Activated naive CD8-positive, alpha-beta T cell treated with anti-CD3 and anti-CD28 coated beads, Interleukin-2, amount 50 U/mL, for 24 hours (primary cell): ENCODE measurements at places on chromosomes 16 and 17.

GRCh38 chr16:53142823-53143568, 88.2 kb downstream of the CHD9 start:
- DNase-seq, result no peak

DNA sequence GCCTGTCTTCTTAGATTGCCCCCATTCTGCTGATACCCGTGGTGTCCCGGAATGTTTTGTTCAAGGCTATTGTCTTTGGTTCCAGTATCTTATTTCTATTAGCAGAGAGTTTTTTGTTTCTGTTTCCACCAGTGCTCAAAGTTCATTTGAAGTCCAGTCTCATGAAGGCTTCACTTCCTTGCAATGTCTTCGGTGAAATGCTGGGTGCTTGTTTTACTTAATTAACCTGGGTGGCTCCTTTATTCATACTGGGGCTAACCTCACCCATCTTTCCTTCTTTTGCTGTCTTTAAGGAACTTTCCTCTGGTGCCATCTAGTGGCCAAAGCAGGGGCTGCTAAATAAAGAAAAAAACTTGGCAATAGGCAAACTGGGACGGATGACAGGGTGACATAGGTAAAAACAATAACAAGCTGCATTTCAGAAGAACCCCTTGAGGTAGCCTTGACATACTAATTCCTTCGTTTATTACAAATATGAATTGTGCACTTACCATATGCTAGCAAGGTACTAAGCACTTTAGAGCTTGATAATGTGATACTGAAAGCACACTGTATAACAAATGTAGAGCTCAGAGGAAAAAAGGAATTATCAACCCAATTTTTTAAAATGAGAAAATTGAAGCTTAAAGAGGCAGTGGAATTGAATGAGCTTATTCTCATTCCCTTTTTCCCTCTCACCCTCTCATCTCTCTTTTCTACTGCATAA, 2.8 kb upstream of the SMIM36 start:
- DNase-seq, result peak; percentile 75

DNA sequence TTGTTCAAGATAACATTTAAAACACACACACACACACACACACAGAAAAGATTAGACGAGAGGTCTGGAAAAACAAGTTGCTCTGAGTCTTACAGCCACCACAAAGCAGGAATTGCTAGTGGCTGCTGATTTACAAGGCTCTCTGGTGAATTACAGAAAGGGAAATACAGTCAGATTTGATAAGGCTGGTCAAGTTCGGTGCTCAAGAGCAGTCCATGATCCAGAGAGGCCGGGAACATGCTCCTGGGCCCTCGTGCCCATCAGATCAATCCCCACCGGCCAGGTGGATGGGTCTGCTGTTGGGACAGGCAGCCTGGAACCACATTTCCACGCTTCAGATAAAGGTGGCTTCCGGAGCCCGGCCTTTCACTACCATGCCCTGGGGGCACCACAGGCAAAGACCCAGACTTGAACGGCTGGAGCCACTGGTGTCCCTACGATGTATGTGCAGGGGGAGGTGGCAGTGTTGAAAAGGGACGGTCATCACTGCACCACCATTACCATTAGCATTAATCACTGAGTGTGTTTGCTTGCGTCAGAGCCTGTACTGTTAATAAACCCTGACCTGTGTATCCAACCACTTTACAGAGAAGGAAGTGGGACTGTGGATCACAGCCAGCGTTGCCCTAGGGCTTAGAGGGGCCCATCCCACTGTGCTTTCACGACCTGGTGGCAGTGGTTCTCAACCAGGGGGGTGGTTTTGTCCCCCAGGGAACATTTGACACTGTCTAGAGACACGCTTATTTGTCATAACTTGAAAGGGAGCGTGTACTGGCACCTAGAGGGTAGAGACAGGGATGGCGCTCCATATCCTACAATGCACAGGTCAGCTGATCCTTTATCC, 95.1 kb downstream of the XYLT1 start:
- no peak for DNase-seq

- no peak for DNase-seq
These were observed 108.1 kb downstream of the SNX11 start for GRCh38 chr17:48215583-48216139.

- DNase-seq, result peak; percentile 13
These were observed 41.1 kb downstream of the AHSP start for GRCh38 chr16:31568577-31569359.

DNA sequence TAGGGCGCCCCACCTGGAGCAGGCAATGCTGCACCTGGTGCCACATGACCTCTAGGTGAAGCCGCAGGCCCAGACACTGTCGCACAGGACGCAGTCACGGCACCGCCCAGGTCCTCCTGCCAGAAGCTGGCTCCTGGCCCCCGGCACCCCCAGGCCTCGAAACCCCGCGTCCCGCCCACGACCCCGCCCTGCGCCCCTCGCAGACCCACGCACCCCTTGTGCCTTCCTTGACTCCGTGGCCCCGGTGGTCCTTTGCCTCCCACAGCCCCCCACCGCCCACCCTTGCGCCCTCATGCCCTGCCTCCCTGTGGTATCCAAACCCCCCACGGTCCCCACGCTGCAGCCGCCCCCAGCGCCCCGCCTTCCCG, 6.3 kb upstream of the C1QTNF8 start:
- DNase-seq, result no peak

DNA sequence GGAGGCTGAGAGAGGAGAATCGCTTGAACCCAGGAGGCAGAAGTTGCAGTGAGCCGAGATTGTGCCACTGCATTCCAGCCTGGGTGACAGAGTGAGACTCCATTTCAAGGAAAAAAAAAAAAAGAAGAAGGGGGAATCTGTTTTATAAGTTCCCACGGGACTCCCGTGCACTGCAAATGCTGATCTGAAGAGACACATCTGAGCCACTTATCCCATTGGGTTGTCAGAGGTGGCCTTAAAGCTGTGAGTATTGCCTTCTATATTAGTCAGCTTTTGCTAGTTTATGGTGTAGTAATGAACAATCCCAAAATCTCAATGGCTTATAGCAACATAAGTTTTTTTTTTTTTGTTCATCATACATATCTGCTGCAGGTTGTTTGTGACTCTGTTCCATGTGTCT, 82.8 kb downstream of the MRM1 start:
- no peak for DNase-seq

DNA sequence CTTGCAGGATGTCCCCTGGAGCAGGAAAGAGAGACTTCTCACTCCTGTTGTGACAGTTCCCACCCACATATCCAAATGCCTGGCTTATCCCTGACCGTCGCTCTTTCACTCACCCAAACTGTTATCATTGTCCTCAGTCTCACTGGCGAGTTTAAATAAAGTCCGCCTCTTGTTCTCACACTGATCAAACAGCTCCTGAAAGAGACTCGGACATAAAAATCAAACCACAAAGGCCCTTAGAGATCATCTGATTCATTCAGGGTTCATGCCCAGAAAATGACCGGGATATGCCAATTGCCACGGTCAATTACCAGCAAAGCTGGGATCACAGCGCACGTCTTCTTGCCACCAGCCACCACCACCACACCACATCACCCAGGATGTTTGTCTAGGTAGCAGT, 19.9 kb downstream of the GGA3 start:
- no peak for DNase-seq

GRCh38 chr17:75908201-75908600, 3.5 kb upstream of the MRPL38 start:
- DNase-seq, result no peak

GRCh38 chr16:29306943-29307597, 99.4 kb downstream of the NPIPB11 start:
- DNase-seq, result no peak

- no peak for DNase-seq
These were observed 414.3 kb downstream of the MAF start for GRCh38 chr16:79186196-79186595.

- DNase-seq, result no peak
These were observed 2.1 kb upstream of the ZG16B start for GRCh38 chr16:2827831-2828520.

DNA sequence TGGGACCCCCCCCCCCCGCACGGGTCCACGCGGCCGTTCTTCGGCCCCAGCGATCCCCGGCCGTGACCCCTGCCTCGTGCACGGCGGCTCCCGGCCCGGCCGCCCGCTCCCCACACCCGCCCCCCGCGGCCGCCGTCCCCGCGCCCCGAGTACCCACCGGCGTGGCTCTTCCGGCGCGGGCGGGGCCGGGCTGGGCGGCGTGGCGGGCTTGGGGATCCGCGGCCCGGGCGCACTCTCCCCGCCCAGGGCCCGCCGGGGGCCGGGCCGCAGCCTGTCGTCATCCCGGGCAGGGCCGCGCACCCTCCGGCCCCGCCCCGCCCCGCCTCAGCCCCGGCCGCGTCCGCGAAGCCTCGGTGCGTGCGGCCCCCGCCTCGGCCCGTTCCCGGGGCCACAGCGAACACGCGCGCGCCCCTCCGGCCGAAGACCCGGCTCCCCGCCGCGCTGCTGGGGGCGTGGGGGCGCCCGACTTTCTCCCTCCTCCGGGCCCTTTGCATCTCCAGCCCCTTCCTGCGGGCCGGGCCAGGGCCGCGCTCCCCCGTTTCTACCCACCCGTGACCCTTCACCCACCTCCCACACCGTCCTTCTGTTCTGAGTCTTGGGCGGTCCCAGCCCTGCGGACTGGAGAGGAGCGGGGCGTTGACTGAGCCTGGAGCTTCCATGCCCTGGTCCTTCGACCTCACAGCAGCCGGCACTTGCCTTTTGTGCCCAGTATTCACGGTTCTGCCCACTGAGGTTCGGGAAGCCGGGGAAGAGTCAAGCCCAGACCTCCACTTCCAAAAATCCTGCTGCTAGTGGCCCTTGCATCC, 840 bp downstream of the MYO1C start:
- peak; percentile 64 for DNase-seq

DNA sequence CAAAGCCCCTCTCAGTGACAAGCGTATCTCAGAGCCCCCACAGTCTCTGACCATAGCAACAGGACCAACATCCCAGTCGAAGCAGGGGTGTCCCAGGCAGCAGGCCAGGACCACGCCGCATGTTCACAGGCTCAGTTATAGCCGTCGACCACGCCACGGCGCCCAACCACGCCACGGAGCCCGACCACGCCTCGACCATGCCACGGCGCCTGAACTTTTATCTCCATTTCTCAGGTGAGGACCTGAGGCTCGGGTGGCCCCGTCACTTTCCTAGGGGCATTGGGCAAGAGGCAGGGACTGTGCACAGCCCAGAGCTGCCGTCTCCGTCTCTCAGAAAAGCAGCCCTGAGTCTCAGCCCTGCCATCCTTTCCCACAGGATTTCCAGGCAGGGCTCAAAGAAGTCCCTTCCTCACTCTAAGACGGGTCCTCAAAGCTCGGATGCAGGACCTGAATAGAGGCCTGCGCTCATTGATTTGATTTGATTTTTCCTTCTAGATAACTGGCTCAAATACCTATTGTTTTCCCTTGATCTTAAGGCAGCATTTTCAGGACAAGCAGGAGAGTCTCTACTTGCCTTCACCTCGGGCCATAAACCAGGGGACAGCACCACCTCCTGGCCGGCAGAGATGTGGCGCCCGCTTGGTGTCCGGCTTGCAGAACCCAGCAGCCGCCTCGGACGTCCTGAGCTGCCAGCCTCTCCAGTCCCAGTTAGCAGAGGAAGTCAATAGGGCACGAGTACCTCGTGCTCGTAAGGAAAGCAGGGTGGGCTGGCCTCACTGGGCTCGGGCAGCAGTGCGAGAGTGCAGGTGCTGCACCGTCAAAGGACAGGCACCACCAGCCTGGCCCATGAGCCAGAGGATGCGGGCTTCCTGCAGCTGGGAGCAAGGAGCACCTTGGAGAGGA, 38.8 kb downstream of the C16orf95 start:
- peak; percentile 61 for DNase-seq

GRCh38 chr16:11271610-11272009, 1.8 kb downstream of the PRM3 start:
- no peak for DNase-seq

DNA sequence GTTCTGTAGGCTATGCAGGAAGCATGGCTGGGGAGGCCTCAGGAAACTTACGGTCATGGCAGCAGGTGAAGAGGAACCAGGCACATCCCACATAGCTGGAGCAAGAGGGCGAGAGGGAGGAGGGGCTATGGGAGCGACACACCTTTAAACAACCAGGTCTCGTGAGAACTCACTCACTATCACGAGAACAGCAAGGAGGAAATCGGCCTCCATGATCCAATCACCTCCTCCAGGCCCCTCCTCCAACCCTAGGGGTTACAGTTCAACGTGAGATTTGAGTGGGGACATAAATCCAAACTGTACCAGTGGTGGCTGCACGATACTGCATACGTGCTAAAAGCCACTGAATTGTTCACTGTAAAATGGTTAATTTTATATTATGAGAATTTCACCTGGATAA, 26.1 kb upstream of the ENPP7 start:
- no peak for DNase-seq

GRCh38 chr17:67837965-67838364, 12.7 kb downstream of the BPTF start:
- no peak for DNase-seq

GRCh38 chr17:2684549-2684948, 27.0 kb downstream of the CLUH start:
- no peak for DNase-seq

GRCh38 chr17:45086865-45087503, 25.9 kb downstream of the NMT1 start:
- DNase-seq, result no peak

DNA sequence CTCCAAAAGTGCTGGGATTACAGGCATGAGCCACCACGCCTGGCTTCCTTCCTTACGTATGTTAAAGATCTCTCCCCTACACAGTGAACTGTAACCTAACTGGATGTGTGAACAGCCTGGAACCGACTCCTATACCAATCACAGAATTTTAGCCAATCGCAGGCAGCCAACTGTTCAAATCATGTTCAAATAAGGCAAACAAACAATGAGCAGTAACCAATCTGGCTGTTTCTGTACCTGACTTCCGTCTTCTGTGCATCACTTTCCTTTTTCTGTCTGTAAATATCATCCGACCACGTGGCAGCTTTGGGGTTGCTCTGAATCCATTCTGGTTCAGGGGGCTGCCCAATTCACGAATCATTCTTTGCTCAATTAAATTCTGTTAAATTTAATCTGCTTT, 27.5 kb downstream of the TEKT5 start:
- DNase-seq, result no peak

- no peak for DNase-seq
These were observed 100.4 kb upstream of the DNAH17 start for GRCh38 chr17:78677303-78678221.

DNA sequence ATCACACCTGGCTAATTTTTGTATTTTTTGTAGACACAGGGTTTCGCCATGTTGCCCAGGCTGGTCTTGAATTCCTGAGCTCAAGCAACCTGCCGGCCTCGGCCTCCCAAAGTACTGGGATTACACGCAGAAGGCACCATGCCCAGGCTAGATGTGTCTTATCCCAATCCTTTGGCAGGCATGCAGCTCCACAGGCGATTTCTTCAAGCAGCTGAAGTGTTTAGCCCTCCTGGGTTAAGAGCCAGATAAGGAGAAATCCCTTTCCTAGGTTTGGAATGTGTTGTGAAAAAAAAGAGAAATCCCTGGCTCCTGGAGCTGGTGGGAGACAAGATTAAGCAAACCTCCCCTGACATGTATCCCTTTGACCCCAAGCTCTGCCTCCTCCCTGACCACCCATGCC, 2.1 kb upstream of the NHERF1 start:
- DNase-seq, result no peak

DNA sequence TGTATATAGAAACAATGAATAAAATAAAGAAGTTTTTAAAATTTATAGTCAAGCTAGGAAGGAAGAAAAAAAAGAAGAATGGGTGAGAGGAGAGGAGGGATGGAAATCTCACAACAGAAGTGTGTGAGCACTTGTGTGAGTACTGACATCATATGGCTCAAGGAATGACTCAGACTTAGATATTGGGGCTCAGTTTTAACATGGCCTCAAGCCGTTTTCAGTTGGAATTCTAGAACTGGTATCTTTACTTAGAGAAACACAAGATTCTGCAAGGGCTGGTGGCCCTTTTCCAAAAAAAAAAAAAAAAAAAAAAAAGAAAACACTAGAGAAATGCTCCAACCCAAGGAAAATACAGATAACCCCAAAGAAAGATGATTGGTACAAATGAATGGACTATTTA, 55.1 kb downstream of the STXBP4 start:
- DNase-seq, result no peak
